Gastrocnemius medialis (tissue), 4 donors: ENCODE measurements at places on chromosomes 13 and 19. TPM values are rescaled to one million over a fixed set of nuclear protein-coding genes. Genes with fewer than 3 reads are reported as not detected.

SPACA7 gene
- total RNA-seq, result not detected

TRAPPC2B gene
- total RNA-seq, result 41.6 TPM

SHANK1 gene
- total RNA-seq, result not detected

C19orf73 gene
- total RNA-seq, result 3.3 TPM

IL17D gene
- total RNA-seq, result 14.2 TPM

ZNF534 gene
- total RNA-seq, result 0.18 TPM

CLEC11A gene
- 3.0 TPM for total RNA-seq

TMEM190 gene
- not detected for total RNA-seq

GIPC3 gene
- 1.1 TPM for total RNA-seq

SPART gene
- total RNA-seq, result 47.0 TPM

ZBTB32 gene
- not detected for total RNA-seq

GRCh38 chr13:31192306-31192705 lies 7.5 kb upstream of the B3GLCT start:
- DNase-seq, result no peak

DNA sequence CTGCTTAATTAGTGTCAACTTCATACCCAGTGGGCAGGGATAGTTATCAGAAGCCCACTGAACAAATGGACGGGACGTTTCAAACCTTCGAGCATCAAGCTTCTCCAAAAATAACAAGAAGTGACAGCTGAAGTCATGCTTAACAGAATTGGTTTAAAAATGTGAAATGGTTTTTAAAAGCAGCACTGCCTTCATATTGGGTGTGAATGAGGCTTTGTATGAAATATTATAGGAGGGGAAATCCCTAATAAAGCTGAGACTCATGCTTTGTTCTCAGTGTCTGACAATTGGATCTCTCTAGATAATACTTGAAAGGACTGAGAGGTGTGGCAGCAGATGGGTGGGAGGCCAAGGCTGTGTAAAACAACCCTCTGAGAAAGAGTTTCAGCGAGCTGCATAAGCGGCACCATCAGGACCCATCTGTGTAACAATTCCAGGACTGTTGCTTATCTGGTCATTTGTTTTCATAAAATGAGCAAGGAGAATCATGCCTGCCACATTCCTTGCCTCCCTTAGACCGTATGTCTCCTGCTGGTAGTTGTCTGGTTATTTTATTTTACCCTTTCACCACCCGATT lies 667.7 kb downstream of the DIAPH3 start:
- DNase-seq, result no peak

DNA sequence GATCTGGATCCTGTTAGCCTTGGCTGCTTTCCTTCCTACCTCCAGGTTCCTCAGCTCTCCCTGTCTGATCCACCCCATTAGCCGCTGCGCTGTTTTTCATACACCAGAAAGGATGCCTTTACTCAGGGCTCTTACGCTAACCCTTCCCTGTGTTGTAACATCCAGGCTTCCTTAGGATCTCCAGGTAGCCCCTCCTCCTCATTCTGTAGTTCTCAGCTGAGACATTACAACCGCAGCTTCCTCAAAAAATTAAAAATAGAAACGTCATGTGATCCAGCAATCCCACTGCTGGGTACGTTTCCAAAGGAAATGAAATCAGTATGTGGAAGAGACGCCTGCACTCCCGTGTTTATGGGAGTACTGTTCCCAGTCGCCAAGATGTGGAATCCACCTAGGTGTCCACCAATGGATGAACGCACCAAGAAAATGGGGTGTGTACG lies 18.4 kb upstream of the MYADM start:
- no peak for DNase-seq

GRCh38 chr19:30587869-30588268 lies 215.7 kb downstream of the ZNF536 start:
- no peak for DNase-seq

DNA sequence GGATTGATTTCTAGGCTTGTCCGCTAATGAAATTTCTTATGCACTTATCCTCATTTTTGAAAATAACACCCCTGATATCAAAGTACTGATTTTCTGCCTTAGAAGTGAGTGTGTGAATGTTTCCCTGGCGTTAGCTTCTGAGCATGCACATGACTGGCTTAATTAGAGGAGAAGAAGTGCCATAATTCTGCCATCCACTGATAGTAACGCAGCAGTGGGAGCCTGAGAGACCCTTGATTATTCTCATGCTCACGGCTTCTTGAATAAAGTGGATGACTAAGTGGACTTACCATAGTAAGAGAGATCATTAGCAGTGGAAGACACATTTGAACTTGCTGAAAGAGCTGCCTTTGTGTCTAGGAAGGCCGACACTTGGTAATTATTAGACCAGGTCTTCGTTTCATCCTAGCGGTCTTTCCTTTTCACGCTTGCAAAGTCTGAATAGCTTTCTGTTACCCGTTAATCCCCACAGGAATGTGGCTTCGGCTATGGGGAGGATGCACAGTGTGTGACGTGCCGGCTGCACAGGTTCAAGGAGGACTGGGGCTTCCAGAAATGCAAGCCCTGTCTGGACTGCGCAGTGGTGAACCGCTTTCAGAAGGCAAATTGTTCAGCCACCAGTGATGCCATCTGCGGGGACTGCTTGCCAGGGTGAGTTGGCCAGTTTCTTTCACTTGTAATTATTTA lies 45.3 kb downstream of the TNFRSF19 start:
- no peak for DNase-seq

GRCh38 chr13:84481958-84482357 lies 599.7 kb upstream of the SLITRK1 start:
- DNase-seq, result no peak

GRCh38 chr13:24692561-24692960 lies 12.4 kb downstream of the ATP12A start:
- DNase-seq, result no peak

- DNase-seq, result peak; percentile 24
Measured at GRCh38 chr13:109166804-109167203, 537.4 kb downstream of the MYO16 start.

- DNase-seq, result peak; percentile 68
Measured at GRCh38 chr19:21482863-21483276, 22.5 kb upstream of the ZNF429 start.

DNA sequence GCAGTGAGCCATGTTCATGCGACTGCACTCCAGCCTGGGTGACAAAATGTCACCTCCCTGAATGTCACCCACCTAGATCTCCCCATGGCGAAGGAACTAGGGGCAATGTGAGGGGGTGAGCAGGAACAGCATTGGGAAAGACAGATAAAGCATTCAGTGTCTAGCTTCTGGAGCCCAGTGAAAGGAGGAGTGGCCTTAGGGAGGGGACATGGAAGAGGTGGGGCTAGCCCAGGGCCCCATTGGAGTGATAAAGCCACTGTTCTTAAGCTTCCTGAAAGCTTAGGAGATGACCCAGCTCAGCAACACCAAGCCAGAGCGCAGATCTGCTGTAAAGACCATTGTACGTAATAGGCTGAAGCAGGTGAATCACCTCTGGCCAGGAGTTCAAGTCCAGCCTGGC lies 13.0 kb upstream of the KCNN1 start:
- DNase-seq, result no peak

DNA sequence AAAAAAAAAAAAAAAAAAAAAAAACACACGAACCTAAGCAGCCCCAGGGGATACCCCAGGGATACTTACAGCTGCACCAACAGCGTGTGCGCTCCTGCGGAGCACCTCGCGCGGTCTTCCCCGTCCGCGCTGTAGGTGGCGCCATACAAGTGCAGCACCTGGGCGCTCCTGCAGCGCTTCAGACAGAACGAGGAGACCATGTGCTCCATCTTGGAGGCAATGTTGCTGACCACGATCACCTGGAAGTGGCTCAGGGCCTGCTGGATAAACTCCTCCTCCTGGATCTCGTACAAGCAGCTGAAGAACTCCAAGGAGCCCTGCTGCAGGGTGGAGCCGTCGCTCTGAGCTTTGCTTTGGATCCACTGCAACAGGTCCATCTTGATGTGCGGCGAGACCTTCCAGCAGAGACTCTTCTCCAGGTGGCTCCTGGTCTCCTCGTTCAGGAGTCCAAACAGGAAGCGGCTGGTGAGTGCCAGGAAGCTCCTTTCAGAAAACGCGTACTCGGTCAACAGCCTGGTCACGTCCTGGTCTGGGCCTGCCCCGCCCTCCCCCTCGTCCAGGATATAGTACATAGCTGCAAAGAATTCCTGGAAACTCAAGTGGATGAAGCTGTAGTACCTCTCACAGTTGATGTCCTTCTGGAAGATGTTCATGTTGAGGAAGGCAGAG lies 14.5 kb downstream of the NLRP12 start:
- DNase-seq, result no peak

GRCh38 chr13:50125304-50125553 lies 110.0 kb downstream of the KCNRG start:
- no peak for DNase-seq

DNA sequence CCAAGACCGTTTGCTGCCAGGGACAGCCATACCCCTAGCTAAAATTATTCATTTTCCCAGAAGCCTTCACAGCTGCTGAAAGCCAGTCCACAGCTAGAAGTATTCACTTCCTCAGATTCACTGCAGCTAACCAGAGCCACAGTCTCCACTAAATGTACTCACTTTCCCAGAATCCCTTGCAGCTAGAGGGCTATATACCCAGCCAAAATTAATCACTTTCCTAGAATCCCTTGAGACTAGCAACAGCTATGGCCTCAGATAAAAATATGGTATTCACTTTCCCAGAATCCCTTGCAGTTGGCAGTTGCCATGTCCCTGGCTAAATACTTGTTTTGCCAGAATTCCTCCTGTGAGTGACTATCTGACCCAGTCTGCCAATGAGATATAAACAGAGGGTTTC lies 13.8 kb upstream of the MEIS3 start:
- no peak for DNase-seq

DNA sequence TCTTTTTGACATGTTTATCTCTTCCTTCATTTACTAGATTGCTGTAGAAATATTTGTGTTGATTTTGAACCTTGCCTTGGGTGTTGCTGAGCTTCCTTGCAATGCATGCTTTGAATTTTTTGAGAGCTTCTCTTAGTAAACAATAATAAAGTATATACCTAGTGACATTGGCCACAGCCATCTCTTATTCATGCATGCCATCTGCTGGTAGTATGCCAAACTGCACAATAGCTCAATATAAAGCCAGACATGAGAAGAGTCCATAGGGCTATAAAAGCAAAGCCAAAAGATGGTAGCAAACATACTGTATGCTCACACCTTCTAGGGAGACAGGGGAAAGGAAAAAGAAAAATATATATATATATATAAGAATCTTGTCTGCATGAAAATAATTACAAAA lies 18.9 kb upstream of the ZSCAN5A start:
- no peak for DNase-seq

GRCh38 chr13:51225029-51225428 lies 2.8 kb downstream of the FAM124A start:
- DNase-seq, result no peak

DNA sequence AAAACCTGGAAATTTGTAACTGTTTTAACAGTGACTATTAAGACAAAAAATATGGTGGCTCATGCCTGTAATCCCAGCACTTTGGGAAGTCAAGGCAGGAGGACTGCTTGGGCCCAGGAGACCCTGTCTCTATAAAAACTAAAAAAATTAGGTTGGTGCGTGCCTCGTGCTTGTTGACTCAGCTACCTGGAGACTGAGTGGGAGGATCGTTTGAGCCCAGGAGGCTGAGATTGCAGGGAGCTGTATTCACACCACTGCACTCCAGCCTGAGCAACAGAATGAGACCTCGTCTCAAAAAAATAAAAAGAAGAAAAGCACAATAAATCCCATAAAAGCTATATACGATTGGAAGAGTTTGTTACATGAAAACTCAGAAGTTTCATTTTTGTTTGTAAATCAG lies 23.7 kb downstream of the KLF5 start:
- DNase-seq, result no peak

- DNase-seq, result no peak
Measured at GRCh38 chr13:67238277-67238859, 8.2 kb upstream of the PCDH9 start.

- no peak for DNase-seq
Measured at GRCh38 chr13:44050450-44051063, 170.9 kb downstream of the LACC1 start.

GRCh38 chr19:48372904-48373303 lies 8.7 kb downstream of the SYNGR4 start:
- no peak for DNase-seq

DNA sequence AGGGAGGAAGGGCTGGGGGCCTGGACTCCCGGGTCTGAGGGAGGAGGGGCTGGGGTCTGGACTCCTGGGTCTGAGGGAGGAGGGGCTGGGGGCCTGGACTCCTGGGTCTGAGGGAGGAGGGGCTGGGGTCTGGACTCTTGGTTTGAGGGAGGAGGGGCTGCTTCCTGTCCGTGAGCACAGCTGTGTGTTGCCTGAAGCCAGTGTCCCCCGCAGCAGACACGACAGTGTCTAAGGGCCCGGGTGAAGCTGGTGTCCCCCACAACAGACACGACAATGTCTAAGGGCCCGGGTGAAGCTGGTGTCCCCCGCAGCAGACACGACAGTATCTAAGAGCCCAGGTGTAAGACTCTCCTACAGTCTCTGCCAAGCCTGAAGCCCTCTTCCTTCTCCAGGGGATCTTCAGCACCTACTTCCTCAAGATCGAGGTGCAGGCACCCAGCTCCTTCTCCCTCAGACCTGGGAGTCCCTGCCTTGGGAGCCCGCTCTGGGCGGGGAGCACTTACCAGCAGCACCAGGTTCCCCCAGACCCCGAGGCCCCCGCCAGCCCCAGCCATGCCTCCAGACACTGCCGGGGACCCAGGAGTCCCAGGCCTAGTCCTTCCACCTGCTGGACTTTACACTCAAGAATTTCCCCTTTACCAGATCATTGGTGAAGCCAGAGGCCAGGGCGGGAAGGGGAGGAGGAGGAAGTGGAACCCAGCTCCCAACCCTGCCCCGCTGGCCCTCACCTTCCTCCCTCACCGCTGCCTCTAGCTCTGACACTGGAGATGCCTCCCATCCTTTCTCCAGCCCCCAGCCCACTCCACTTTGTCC lies at the start of gene PTPRH:
TSS of gene PTPRH (minus strand) at position 622 of the 813 bp plus-strand sequence. CDS start at position 554, 68 bp downstream.
- no peak for DNase-seq

DNA sequence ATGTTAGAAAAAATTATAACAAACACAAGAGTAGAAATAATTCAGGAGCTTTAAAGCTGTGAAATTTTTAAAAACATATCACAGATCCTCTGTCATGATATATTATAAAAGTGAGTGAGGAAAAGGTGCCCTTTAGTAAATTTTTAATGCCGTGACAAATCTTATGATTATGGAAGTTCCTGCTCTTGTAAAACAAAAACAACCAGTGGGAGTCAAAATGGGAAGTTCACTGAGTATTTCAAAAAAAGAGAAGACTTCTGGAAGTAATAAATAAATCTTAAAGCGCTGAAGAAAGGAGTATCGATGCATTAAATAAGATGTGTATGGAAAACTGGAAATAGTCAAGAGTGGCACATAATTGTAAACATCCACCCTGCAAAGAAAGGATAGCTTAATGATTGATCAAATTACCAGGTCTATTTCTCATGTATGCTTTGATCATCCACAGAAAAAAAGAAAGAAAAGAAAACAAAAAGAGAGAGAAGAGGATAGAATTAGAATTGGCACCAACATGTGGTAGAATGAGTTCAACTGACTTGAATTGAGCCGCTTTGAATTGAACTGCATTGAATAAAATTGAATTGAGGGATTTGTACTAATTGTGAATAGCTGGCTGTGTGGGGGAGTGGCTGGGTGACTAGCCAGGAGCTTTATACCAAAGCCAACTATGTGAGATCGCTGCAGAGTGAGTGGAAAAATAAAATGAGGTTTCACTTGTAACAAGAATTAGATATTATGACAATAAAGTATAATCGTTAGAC lies 647.6 kb upstream of the SPRY2 start:
- no peak for DNase-seq
